ENCODE measurements at places on chromosomes 7 and 10. TPM values are rescaled to one million over a fixed set of nuclear protein-coding genes. Genes with fewer than 3 reads are reported as not detected.

The SEMA3A gene
- 19.4 TPM for total RNA-seq

The MMRN2 gene
- total RNA-seq: 1.6 TPM

DNA sequence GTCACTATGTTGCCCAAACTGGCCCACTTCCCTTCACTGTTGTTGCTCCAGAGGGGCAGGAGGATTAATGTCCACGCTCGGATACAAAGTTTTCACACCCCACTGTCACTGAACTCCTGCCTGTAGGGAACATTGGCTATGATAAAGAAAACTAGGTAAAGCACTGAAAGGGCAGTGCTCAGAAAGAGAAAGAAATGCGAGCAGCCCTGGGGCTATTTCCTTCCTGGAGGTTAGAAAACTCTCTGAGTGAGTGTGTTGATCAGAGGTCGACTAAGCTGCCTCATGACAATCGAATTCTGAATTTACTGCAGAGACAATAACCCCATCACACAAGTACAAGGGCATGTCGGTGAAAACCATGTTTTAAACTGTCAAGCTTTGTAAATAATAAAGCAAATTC, 227.2 kb upstream of the PITRM1 start:
- no peaks in the 10 kb centered on the region for H3K36me3 ChIP-seq
- H3K27me3 ChIP-seq: no peaks in the 10 kb centered on the region
- no peaks in the 10 kb centered on the region for H3K4me1 ChIP-seq
- DNase-seq: no peak
- no peak overlapping the region for H3K4me3 ChIP-seq

DNA sequence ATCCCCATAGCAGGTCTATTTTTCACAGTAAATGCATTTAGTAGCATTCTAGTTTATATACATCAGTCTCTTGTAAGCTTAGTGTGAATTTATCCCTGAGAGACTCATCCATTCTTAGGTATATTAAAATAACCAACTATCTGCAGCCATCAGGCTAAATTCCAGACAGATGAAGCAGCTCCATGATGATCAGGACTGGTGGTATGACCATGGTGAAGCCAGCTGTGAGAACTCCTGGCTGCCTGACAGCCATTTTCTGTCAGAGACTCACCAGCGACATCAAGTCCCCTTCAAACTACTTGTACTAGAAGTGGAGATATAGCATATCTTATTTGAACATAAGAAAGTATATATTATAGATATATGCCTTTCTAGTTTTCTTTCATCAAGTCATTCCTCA, 70.3 kb upstream of the GSDME start:
- no peak for DNase-seq
- peaks cover 35% of the 10 kb centered on the region for H3K4me1 ChIP-seq
- no peak overlapping the region for H3K27ac ChIP-seq
- H3K36me3 ChIP-seq: peaks cover 8% of the 10 kb centered on the region
- no peak overlapping the region for H3K4me3 ChIP-seq

DNA sequence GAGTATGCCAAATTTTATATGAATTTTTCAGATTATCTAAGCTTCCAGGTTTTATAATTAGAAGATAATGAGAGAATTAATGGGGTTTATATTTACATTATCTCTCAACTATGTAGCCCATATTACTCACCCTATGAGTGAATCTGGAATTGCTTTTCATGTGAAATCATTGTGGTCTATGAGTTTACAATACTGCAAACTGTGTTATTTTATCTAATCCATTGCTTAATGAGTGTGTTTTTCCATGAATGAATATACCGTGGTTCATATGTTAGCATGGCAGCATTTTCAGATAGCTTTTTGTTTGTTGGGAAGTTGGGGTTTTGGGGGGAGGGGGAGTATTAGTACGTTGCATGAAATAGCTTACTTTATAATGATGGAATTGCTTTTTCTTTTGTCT, 44.5 kb downstream of the FGFBP3 start:
- DNase-seq: no peak
- H3K4me3 ChIP-seq: no peak overlapping the region
- H3K27me3 ChIP-seq: no peaks in the 10 kb centered on the region
- H3K4me1 ChIP-seq: no peaks in the 10 kb centered on the region
- H3K27ac ChIP-seq: no peak overlapping the region

DNA sequence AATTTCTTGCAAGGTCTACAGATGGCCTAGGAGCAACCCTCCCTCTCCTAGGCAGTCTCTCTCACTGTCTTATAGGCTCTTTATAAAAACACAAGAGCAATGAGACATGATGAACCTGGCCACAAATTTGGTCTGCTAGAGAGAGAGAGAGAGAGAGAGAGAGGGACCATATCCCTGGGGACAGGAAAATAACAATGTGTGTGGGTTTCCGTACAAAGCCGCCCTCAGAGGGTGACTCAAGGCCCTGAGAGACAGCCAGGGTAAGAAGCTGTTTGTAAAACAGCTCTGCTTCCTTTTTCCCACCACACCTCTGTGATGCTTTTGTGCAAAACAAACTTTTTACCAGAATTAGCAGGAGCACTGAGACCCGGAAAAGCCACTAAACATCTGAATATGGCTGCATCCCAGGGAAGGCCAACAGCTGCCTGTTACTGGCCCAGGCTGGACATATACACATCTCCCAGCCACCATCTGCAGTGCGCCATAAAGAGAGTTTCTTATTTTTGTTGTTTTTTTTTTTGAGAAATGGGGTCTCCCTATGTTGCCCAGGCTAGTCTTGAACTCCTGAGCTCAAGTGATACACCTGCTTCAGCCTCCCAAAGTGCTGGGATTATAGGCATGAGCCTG, 18.4 kb downstream of the GIMAP5 start:
- H3K36me3 ChIP-seq: no peaks in the 10 kb centered on the region
- DNase-seq: no peak
- no peaks in the 10 kb centered on the region for H3K4me1 ChIP-seq

DNA sequence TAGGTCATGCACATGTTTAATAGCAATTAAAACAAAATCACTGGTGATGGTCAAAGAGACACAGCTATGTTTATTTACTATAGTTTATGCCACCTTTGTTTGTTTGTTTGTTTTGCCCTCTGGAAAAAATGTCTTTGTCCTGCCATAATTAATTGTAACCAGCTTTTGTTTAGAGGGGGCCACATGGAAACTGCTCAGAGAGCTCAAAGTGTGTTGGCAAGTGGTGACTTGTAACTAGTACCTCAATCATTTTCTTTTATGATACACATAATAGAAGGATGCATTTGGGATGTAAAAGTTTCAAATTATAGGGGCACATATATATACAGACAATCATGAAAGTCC, 40.2 kb downstream of the GRK5 start:
- H3K27me3 ChIP-seq: no peaks in the 10 kb centered on the region
- H3K4me1 ChIP-seq: peaks cover under 1% of the 10 kb centered on the region
- H3K27ac ChIP-seq: no peak overlapping the region
- H3K36me3 ChIP-seq: no peaks in the 10 kb centered on the region
- no peak for DNase-seq

Measured in SJCRH30 (cell line).